Bladder microvascular endothelial cell (primary cell): ENCODE measurements at places on chromosomes 4 and X. TPM values are rescaled to one million over a fixed set of nuclear protein-coding genes. Genes with fewer than 3 reads are reported as not detected.

The ADD1 gene
- total RNA-seq: 141 and 226 TPM in 2 replicates

The DTHD1 gene
- not detected in 2 replicates for total RNA-seq

The UGT2A1 gene
- total RNA-seq: 0.16 TPM in 1 of 2 replicates, not detected in the other

The HMX1 gene
- not detected in 2 replicates for total RNA-seq

The PAGE4 gene
- total RNA-seq: not detected in 2 replicates

The H2AZ1 gene
- total RNA-seq: 300 and 510 TPM in 2 replicates

The IQCM gene
- not detected in 2 replicates for total RNA-seq

The GPR173 gene
- total RNA-seq: 0.65 and 4.0 TPM in 2 replicates

The DYNLT3 gene
- total RNA-seq: 21.4 and 32.7 TPM in 2 replicates

The NUDT9 gene
- 15.1 and 29.5 TPM in 2 replicates for total RNA-seq

The TMEM154 gene
- 2.8 and 2.9 TPM in 2 replicates for total RNA-seq

The NAA11 gene
- not detected in 2 replicates for total RNA-seq

The CXCR3 gene
- not detected in 2 replicates for total RNA-seq

The COL4A6 gene
- 0.16 and 0.44 TPM in 2 replicates for total RNA-seq

The HPGDS gene
- not detected in 2 replicates for total RNA-seq

The CNGA1 gene
- total RNA-seq: not detected in 2 replicates

The GUCY1A1 gene
- 0.65 and 33.7 TPM in 2 replicates for total RNA-seq

The AKAP4 gene
- total RNA-seq: not detected in 2 replicates

The CSAG2 gene
- not detected in 2 replicates for total RNA-seq

The DGAT2L6 gene
- 0.16 TPM in 1 of 2 replicates, not detected in the other for total RNA-seq

The PPARGC1A gene
- total RNA-seq: 1.0 TPM in 1 of 2 replicates, not detected in the other

The BRS3 gene
- not detected in 2 replicates for total RNA-seq

The SLC25A31 gene
- total RNA-seq: not detected in 2 replicates

The ZFP92 gene
- under 0.01 and 0.69 TPM in 2 replicates for total RNA-seq

The AMTN gene
- total RNA-seq: not detected in 2 replicates

The ADGRG4 gene
- under 0.01 and 0.06 TPM in 2 replicates for total RNA-seq

The NCAPG gene
- total RNA-seq: 29.7 and 34.2 TPM in 2 replicates

The MAMLD1 gene
- total RNA-seq: 0.32 and 1.5 TPM in 2 replicates
